ENCODE measurements at places on chromosomes 3 and 15.

- DNase-seq: no peak
Measured at GRCh38 chr15:29913528-29914135, 91.4 kb upstream of the TJP1 start.

DNA sequence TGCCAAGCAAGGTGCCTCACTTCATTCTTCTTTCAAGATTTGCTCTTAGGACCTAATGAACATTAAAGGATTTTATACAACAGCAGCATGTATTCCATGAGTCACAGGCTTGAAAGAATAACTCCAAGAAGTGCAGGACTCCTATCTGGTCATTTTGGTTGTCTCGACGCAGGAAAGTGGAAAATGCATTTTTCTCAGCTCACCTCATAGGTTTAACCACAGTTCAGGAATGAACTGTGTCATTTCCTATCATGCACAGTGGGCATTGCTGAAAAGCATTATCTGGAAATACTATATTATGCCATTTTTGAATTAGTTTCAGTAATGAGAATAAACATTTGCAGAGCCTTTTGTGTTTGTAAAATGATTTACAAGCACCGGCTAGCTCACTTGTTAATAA, 98.7 kb upstream of the BFSP2 start:
- no peak for DNase-seq

DNA sequence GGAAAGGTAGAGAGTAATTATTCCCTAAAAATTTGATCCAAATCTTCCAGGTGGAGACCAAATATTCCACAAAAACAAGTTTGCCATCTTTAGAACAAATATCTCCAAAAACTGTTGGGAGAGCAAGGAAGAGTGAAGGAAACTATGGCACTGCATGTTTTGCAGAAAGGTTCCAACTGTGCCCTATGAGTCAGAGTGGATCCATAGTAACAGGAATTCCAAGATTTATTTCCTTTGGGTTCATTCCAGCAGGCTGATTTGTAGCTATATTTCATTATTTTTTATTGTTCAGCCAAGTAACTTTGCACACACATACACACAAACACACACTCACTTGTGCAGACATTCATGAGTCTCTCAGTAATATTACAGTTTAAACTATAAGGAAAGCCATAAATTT, 459.7 kb upstream of the EPHA6 start:
- DNase-seq: no peak

DNA sequence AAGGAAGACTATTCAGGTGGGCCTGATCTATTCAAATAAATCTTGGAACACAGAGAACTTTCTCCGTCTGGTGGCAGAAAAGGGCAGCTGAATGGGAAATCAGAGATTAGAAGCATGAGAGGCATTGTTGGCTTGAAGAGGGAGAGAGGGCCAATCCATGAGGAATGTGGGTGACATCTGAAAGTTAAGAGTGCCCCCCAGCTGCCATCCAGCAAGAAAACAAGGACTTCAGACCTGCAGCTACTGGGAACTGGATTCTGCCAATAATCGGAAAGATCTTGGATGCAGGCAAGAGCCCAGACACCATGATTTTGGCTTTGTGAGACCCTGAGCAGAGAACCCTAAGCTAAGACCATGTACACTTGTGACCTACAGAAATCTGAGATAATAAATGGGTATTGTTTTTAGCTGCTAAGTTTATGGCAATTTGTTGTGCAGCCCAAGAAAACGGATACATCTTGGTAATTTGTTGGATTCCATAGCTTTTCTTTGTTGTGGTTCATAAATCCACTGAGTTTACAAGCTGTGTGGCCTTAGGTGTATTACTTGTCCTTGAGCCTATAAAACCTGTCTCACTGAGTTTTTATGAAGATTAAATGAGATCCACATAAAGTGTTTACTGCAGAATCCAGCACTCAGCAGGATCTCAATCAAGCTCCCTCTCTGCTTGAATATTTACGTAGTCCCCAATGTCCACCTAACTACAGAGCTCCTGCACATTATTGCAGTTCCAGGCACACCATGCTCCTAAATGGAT, 82.1 kb upstream of the PRTG start:
- DNase-seq: no peak

DNA sequence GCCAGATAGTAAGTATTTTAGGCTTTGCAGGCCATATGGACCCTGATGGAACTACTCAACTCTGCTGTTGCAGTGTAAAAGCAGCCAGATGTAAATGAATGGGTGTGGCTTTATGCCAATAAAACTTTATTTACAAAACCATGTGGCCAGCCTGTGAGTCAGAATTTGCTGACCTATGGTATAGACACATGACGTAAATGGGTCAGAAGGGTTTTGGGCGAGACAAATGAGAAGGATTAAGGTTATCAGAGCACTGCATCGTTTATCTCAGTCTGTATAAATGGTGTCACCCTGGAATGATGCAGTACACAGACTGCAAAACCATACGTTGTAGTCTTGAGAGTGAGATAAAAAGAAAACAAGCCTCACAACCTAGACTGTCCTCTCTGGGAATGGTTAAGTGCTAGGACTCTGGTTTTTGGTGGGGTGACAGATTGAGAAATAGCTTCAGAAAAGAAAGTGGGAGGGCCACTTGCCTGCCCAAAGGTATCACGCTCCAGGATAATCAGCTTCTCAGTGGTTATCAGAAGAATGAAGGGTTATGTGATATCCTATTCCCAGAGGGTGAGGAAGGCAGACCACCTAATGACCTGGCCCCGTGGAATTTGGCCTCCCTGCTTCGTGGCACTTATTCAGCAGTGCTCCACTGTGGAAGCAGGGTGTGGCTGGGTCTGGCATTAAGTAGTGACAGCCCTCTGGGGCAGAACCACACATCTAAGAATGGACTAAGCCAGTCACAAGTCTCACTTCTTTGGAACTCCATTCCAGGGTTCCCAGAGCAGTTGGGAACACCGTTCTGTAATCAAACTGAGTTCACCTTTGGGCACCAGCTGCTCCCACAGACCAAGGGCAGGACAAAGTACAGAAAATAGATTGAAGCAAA, 46.1 kb downstream of the ABHD5 start:
- DNase-seq: no peak

- no peak for DNase-seq
Measured at GRCh38 chr3:197260491-197261163, 37.8 kb downstream of the DLG1 start.

DNA sequence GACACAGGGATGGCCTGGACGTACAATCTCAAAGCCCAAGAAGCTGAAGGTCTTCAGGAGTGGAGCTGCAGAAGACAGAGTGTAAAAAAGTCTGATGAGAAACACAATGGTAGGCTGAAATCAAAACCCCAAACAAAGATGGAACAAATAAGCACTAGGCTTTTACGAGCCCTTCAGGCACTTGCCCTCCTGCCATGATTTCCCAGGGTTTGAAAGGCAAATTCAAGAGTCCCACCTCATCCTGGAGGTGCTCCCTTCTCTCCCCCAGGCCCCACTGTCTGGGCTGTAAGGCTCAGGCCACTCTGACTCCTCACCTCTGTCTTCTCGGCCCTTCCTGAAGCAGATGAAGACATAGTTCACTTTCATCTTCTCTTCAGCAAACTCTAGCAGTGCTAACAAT, 86.6 kb downstream of the RBPMS2 start:
- DNase-seq: no peak

- no peak for DNase-seq
Measured at GRCh38 chr3:60399861-60400845, 851.1 kb downstream of the FHIT start.

DNA sequence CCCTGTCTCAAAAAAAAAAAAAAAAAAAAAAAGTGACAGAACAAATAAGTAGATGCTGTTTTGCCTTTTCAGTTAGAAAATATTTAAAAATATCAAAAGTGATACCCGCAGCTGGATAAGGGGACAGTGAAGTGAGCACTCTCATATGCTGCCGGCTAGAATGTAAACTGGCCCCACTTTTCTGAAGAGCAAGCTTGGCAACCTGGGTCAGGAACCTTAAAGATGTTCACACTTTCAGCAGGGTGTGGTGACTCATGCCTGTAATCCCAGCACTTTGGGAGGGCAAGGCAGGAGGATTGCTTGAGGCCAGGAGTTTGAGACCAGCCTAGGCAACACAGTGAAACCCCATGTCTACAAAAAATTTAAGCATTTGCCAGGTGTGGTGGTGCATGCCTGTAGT, 17.4 kb downstream of the FSD2 start:
- DNase-seq: no peak

GRCh38 chr15:70632491-70633102, 130.8 kb downstream of the UACA start:
- DNase-seq: no peak
